ENCODE measurements at places on chromosomes 4 and X.

DNA sequence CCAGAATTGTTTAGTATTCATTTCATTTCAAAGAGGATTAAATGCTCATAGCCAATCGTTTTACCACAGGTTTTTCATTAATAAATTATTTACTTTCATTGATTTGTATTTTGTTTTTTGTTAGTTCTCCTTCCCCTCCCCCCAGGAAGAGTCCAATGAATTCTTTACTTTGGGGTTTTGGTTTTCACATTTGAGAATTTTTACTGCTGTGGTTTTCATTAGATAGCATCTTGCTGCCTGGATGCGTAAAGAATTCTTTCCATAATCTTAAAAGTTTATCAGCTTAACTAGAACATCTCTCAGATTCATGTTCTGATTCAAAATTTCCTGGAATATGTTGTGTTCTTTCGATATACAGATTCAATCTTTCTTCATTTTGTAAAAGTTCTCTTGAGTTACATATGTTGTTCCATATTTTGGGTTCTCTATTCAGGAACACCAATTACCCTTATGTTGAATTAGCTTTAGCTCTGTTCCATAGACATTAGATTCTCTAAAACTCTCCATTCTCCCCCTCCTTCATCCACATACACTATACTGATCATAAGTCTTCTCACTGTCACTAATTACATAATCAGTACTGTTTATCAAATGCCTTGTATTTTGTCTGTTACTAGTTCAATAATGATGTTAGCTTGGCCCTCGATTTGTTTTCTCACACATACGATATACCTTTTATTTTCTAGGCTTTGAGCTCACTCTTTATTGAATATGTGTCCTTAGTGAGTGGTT lies 184.4 kb downstream of the CAMK2D start:
- no peak for DNase-seq

DNA sequence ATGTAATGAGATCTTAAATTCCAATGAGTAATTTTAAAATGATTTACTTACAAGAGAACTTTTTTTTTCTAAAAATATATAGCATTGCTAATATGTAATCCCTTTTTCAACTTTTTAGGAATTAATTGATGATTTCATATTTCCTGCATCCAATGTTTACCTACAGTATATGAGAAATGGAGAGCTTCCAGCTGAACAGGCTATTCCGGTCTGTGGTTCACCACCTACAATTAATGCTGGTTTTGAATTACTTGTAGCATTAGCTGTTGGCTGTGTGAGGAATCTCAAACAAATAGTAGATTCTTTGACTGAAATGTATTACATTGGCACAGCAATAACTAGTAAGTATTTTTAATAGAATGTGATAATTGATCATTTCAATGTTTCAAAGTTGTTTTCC lies 113.2 kb downstream of the USP9X start:
- DNase-seq: no peak

- no peak for DNase-seq
Measured at GRCh38 chrX:139158256-139158655, 372.3 kb upstream of the F9 start.

GRCh38 chr4:158214856-158215255 lies 4.6 kb downstream of the TMEM144 start:
- no peak for DNase-seq

GRCh38 chrX:149759824-149760223 lies 14.0 kb upstream of the HSFX1 start:
- DNase-seq: no peak
